ENCODE measurements at places on chromosomes 13 and 19.

DNA sequence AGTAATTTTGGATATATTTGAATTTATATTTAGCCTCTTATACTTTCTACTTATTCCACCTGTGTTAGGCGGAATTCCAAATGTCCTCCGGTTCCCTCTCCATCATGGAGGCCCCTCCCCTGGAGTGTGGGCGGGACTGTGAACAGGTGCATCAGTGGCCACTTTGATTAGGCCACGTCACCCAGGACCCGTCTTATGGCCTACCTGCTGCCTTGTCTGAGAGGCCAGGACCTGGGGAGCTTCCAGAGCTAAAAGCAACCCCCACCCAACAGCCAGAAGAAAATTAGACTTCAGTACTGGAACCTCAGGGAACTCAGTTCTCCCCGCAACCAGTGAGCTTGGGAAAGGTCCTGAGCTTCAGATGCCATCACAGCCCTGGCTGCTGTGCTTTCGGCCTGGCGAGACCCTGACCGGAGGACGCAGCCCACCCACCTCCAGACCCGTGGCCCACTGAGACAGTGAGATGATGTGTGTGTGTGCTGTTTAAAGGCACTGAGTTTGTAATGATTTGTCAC is 200.2 kb upstream of the SOX1 start:
- DNase-seq = no peak

- DNase-seq = no peak
Observed at GRCh38 chr13:27023385-27024073, 148.1 kb downstream of the USP12 start.

DNA sequence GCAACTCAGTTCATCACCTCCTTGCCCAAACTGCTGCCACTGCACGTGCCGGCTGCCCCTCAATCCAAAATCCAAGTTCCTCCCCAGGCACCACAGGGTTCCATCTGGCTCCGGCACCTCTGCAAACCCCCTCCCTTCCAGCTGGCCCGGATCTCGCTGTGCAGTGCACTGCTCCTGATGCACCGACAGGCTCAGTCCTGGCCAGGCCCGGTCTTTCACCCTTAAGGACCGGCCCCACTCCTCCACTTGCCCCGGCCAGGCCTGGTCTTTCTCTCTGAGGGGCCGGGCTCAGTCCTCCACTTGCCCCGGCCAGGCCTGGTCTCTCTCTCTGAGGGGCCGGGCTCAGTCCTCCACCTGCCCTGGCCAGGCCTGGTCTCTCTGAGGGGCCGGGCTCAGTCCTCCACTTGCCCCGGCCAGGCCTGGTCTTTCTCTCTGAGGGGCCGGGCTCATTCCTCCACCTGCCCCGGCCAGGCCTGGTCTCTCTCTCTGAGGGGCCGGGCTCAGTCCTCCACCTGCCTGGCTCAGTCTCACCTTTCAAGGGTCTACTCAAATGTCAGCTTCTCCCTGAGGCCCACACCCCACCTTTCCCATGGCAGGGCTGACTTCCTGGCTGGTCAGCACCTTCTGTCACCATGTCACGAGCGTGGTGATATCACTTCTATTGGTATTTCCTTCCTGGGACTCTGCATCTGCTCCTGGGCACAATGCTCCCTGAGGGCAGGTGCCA is 6.9 kb downstream of the ZNF787 start:
- no peak for DNase-seq

- DNase-seq = no peak
Observed at GRCh38 chr19:55692681-55693081, 17.7 kb downstream of the EPN1 start.

- no peak for DNase-seq
Observed at GRCh38 chr13:45522571-45522970, 57.8 kb downstream of the COG3 start.

All from NK-92 treated with Interleukin-12 subunit alpha and Interleukin-12 subunit beta, amount 100 ng/mL, for 24 hours (cell line).